ENCODE measurements at places on chromosomes 1 and 21.

DNA sequence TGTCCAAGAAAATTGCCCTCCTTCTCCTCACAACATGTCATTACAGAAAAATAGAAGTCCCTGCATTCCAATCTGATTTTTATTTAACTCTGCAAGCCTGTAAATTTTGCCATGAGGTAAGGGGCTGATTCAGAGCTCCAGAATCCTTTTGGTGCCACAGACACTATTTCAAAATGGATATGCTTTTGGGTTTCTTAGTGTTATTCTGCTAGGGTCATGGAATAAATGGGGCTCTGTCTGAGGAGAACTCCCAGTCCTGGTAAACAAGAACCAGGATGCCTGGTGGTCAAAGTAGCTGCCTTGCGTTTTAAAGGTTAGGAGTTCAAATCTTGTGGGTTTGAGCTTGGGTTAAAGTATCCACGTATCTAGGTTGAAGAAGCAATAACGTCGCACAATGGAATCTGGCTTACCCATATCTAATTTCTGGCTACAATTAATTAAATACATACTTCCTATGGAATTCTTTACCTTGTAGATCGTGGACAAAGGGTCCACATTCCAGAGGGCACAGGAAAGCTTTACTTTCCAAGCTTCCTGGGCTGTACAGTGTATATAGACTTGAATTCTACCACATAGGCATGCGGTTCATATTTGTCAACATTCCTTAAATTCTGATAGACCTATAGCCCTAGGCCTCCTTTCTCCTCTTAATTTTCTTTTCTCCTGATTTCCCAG lies 98.0 kb upstream of the CDC42BPA start:
- no peak for DNase-seq

GRCh38 chr1:202085682-202086373 lies 36.9 kb upstream of the GPR37L1 start:
- DNase-seq = peak; percentile 98

DNA sequence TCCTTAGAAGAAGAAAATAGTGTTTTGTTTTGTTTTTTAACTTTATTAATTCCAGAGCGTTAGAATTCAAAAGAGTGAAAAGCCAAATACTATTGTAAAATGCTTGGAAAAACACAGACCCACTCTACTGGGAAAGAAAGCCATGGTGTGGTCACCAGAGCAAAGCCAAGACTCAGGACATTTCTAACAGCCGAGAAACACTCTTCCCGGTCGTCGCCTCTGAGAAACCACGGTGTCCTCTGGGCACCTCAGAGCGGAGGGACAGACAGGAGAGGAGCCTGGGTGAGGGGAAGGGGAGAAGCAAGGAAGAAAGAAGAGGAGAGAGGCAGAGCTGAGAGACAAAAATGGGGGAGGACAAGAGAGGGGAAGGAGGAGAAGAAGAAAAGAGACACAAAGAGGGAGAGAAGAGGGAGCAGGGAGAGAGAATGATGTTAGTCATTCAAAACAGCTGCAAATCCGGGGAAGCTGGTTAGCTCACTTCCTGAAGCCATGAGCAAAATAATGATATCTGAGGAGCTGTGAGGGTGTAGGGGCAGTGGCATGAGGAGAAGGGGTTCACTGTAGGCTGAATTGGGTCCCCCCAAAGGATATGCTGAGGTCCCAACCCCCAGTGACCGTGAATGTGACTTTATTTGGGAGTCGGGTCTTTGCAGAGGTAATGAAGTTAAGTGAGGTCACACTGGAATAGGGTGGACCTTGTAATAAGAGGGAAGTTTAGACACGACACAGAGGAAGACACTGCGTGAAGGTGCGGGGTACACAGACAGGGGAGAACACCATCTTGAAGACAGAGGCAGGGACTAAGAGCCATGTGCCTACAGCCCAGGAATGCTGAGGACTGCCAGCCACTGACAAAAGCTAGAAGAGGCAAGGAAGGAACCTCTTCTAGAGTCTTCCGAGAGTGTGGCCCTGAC lies 58.2 kb upstream of the DMRTB1 start:
- DNase-seq = no peak

GRCh38 chr1:233972951-233973635 lies 68.6 kb downstream of the SLC35F3 start:
- no peak for DNase-seq

DNA sequence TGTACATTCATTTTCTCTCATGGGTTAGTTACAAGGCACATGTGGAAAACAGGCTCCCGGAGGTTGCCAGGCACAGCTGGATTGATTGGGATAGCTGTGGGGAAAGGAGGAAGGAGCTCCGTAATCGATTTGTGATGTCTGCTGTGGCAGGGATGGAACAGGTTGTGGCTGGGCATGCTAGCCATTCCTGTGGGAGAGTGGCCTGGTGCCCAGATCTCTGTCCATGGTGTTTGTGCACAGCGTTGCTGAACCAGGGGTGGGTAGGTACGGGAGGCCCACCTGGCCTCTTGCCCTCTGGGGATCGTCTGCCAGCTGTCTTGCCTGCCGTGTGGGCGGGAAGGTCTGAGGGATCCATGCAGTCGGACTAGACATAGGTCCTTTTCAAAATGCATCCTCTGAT lies 302.8 kb upstream of the VAMP3 start:
- DNase-seq = no peak

DNA sequence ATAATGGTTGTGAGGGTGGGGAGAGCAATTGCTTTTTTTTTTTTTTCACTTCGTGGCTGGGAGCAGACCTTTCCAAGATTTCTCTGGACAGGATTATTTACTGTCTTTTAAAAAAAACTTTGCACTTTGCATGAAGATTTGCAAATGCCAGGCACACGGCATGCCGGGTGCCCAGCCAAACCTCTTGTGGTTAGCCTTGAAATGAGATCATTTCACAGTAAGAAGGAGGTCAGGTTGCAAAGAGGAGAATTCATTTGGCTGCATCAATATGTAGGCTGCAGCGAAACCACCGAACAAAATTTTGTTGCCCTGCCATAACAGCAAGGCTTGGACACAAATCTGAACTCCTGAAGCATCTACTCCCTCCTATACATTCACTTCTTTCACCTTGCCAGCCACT lies 36.5 kb upstream of the KCND3 start:
- DNase-seq = peak; percentile 82

DNA sequence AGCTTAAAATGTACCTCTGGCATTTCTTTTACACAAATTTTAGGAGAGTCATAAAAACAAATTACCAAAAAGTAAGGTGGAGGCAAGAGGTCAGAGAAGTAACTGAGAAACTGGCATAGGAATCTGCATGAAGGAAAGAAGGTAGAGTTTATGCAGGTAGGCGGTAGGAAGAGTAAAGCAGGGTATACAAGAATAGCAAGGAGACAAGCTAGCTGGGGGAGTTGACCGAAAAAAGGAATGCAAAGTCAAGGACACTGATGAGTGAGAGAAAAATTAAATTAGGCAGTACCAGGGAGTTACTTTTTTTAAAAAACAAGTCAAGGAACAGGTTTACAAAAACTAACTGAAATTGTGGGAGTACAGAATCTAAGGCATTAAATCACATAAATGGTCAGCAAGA lies 56.0 kb downstream of the FOXJ3 start:
- no peak for DNase-seq

- no peak for DNase-seq
Measured at GRCh38 chr1:187266051-187266450, 437.3 kb downstream of the PLA2G4A start.

DNA sequence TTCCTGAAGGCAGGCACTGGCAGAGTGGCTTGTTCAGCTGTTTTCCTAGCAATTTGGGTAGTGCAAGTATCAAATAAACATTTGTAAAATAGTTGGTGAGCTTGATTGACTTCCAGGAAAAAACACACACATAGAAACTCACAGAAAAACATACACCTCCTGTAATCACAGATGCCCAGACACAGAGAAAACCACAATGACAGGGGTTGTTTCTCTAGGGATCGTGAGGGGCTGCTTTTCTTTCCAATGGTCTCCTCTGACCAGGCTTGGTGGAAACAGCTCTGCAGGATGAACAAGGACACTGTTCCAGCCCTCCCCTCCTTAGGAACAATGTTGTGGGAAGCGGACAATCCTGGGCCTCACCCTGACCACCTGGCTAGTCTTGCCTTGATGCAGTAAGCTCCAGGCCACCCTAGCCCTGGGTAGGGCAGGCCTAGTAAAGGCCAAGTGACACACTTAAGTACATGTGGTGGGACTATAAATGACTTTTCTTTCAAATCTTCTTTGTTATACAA lies 142.5 kb upstream of the HMGB4 start:
- DNase-seq = no peak

DNA sequence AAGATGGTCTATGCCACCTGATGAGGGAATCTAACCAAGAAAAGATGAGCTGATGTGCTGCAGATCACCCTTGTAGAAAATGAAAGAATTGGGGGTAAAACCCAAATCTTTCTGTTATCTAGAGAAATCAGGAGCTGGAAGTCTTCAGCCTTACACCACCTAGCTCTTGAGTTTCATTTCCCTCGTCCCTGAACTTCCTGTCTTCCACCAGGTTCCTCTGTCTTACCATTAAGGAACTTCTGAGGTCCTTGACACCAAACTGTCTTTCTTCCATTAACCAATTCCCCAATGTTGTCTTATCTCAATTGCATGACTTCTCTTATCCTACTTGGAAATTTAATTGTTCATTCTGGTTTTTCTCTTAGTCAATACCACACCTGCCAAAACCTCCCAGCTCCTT lies 31.5 kb downstream of the LPAR3 start:
- DNase-seq = no peak

GRCh38 chr1:55374801-55375616 lies 159.8 kb upstream of the USP24 start:
- DNase-seq = no peak

- DNase-seq = no peak
Measured at GRCh38 chr1:70117046-70117445, 88.3 kb downstream of the LRRC40 start.

GRCh38 chr21:45845770-45846090 lies 135.8 kb upstream of the COL6A1 start:
- DNase-seq = no peak
